ENCODE measurements at places on chromosomes 16 and 17. TPM values are rescaled to one million over a fixed set of nuclear protein-coding genes. Genes with fewer than 3 reads are reported as not detected.

The MT1H gene
- total RNA-seq: 20.0 TPM

The DUXB gene
- not detected for total RNA-seq

- no peak for DNase-seq
Observed at GRCh38 chr17:34665150-34665806, 85.9 kb downstream of the TMEM132E start.

GRCh38 chr16:885391-885790 is 84.9 kb upstream of the GNG13 start:
- no peak for DNase-seq

DNA sequence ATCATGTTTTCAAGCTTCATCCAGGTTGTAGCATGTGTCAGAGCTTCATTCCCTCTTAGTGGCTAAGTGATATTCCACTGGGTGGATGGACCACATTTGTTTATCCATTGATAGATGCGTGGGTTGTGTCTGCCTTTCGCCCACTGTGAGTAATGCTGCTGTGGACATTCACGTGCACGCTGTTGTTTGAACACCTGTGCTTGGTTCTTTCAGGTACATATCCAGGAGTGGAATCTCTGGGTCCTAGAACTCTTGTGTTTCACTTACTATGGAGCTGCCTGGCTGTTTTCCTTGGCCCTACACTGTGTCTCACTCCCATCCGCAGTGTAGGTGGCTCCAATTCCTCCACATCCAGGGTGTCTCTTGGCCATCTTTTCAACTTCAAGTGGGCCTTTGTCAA is 224.2 kb downstream of the C16orf95 start:
- no peak for DNase-seq

- DNase-seq: no peak
Observed at GRCh38 chr17:27522028-27522635, 65.9 kb downstream of the KSR1 start.

The EMC6 gene
- total RNA-seq: 10.1 TPM

GRCh38 chr17:2138318-2138717 is 83.4 kb downstream of the HIC1 start:
- no peak for DNase-seq

The NHLRC4 gene
- 0.79 TPM for total RNA-seq

- peak; percentile 65 for DNase-seq
Observed at GRCh38 chr17:43014020-43014648, 7.5 kb downstream of the IFI35 start.

GRCh38 chr17:67289181-67289876 is 44.3 kb upstream of the HELZ start:
- DNase-seq: peak; percentile 88

- DNase-seq: no peak
Observed at GRCh38 chr17:71655542-71655941, 465.3 kb upstream of the SOX9 start.

The KRTAP4-12 gene
- 6.1 TPM for total RNA-seq

DNA sequence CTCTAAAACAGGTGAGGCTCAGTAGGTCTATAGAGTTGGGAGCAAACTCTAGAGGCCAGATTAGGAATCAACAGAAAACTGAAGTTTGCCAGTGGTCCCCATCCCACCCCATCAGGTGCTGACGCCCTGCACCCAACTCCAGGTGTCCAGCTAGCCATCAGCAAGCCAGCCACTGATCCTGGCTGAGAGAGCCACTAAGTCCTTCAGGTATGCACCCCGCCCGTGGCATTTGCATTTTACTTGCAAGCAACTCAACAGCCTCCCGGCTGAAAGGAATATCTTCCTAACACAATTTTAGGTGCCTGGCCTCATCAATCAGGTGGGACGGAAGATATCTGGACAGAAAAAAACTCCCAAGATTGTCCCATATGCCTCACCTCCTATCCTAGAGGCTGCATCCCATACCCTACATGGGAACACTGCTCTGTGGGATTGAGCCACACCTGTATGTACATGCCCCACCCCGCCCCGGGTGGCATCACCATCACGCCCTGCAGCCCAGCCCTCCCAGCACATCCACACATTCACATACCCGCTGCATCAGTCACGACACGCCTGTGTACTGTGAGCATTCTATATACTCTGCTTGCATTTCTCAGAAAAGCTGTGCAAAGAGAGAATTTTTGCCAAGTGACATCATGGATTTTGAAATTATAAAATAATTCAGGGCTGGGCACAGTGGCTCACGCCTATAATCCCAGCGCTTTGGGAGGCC is 8.3 kb downstream of the OTOP3 start:
- no peak for DNase-seq

- no peak for DNase-seq
Observed at GRCh38 chr16:62035115-62036092, 834 bp downstream of the CDH8 start.

- peak; percentile 82 for DNase-seq
Observed at GRCh38 chr17:35088356-35088880, 24.9 kb upstream of the RFFL start.

The MARVELD3 gene
- total RNA-seq: 6.3 TPM

- no peak for DNase-seq
Observed at GRCh38 chr16:56340864-56341365, 84.4 kb downstream of the AMFR start.

The FTO gene
- 69.7 TPM for total RNA-seq

DNA sequence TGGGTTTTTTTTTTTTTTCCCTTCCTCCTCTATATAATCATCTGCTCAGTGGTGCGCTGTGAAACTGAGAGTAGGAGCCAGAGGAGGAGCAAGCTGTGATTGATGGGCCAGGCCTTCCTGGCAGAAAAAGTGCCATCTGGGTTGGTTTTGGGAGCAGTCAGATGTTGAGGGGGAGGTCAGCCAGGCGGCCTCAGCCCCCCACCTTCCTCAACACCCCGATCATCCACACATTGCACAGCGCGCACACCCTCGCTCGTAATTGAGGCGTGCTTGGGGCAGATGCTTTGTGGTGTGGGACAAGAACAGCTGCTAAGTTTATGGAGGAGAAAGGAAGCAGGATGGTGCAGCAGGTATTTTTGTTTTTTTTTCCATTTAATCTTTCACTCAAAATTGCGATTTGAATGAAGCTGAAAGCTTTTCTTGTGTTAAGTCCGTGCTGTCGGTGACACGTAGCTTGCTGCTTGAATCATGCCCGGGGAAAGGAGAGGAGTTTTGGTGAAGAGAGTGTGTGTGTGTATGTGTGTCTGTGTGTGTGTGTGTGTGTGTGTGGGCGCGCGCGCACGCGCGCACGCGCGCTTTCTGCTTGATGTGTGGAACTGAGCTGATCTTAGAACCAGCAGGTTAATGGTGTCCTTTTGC is 177.4 kb downstream of the RBFOX1 start:
- no peak for DNase-seq

GRCh38 chr16:35753559-35754390 is 2294.4 kb downstream of the TP53TG3F start:
- no peak for DNase-seq

The CRHR1 gene
- 0.76 TPM for total RNA-seq

DNA sequence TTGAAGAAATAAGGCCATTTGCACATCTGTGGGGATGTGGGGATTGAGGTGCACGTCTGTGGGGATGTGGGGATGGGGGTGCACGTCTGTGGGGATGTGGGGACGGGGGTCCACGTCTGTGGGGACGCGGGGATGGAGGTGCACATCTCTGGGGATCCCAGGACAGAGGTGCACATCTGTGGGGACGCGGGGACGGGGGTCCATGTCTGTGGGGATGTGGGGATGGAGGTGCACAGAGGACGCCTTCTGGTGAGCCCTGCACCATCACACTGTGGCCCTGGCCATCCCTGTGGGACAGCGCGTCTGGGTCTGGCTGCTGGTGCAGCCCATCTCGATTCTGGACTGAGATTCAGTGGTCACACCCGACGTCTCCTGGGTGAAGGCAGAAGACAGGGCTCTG is 161.4 kb downstream of the LAT start:
- peak; percentile 56 for DNase-seq

- DNase-seq: peak; percentile 32
Observed at GRCh38 chr17:38620551-38621277, 15.0 kb upstream of the SRCIN1 start.

The CD300H gene
- not detected for total RNA-seq

DNA sequence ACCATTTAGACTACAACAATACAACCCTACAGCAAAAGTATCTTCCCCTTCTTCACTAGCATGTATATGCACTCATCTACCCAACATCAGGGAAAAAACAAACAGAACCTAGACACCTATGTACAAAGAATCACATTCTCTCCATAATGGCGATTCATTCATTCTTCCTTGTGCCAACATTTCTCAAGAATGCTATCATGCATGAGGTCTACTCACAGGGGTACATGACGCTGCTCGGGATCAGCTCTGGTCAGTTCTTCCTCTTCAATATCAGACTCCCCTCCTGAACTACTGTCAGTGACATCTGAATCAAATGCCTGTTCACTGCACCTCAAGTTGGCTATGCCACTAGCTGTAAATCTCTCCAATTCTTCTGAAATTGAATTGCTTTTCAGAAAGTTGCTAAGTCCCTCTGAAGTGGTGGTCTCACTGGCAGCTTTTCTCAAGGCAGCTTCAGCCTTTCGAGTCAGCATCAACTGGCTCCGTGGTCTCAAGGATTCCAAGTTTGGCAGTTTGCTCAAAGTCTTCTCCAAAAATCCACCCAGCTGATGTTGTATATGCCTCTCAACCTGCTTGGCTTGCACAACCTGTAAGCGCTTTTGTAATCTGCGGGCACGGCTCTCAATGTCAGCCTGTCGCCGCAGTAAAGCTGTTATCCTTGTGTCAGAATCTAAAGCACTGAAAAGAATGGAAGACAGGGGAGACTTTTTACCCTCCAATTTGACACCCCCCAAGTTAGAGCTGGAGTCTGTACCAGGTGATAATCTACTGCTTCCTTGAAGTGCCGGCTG is 22.4 kb downstream of the KANSL1 start:
- no peak for DNase-seq

GRCh38 chr17:33499040-33499439 is 205.9 kb upstream of the ASIC2 start:
- no peak for DNase-seq

The GRAPL gene
- 1.9 TPM for total RNA-seq

DNA sequence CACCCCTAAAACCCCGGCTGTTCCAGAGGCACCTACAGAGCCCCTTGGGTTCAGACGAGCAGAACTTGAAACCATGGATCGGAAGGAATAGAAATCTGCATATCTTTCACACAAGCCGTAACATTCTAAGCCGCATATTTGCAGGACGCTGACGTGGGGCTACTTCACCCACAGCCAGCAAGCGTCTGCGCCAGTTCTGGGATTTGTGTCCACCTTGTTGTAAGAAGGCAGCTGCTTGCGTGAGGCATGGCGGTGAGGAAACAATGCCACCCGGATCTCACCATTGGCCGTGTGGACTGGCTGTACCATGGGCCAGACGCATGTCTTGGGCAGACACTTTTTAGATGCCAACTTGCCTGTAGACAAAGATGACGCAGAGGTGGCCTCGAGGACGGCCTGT is 34.5 kb downstream of the TNFRSF13B start:
- DNase-seq: no peak

GRCh38 chr17:78759969-78760352 is 22.1 kb downstream of the CYTH1 start:
- no peak for DNase-seq

The KRTAP9-4 gene
- 103 TPM for total RNA-seq

- DNase-seq: no peak
Observed at GRCh38 chr17:58086953-58087352, 3.7 kb downstream of the DYNLL2 start.

The GGA3 gene
- 68.8 TPM for total RNA-seq

- DNase-seq: no peak
Observed at GRCh38 chr17:30819971-30820705, 4.4 kb downstream of the CRLF3 start.

The ELAC2 gene
- 86.5 TPM for total RNA-seq
